ENCODE measurements at places on chromosomes 2 and 18.

DNA sequence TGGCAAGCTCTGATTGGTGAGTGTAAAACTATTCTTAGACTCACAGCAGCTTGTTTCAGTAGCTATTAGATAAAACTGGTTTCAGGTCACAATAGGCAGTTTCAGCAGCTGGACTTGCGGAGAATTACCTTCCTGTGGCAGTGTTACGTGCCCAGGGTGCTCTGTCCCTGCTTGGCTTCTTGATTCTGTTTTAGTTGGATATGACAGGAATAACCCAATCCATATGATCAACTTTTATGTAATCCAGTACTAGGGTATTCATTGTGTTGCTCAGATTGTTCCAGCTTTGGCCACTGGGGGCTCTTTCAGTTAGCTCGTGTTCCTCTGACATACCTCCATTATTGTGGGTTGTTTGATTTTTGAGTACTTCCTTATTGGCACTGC lies 43.1 kb downstream of the INPP4A start:
- DNase-seq, result no peak

- no peak for DNase-seq
Observed at GRCh38 chr2:46988230-46988629, 72.6 kb upstream of the MCFD2 start.

DNA sequence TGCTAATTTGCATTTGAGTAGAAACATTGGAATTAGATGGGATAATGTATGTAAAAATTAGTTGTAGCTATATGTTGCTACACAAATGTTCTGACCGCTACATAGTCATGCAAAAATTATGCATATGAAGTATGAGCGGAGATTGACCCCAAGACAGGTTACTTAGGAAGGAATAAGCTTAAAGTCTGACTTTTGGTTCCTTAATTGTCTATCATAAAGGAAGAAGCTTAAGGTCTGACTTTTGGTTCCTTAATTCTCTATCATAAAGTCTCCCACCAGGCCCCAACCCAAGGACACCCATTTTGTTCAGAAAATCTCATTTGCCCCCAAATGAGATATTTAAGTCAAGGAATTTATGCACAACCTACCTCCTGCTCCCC lies 106.5 kb downstream of the EVA1A start:
- no peak for DNase-seq

DNA sequence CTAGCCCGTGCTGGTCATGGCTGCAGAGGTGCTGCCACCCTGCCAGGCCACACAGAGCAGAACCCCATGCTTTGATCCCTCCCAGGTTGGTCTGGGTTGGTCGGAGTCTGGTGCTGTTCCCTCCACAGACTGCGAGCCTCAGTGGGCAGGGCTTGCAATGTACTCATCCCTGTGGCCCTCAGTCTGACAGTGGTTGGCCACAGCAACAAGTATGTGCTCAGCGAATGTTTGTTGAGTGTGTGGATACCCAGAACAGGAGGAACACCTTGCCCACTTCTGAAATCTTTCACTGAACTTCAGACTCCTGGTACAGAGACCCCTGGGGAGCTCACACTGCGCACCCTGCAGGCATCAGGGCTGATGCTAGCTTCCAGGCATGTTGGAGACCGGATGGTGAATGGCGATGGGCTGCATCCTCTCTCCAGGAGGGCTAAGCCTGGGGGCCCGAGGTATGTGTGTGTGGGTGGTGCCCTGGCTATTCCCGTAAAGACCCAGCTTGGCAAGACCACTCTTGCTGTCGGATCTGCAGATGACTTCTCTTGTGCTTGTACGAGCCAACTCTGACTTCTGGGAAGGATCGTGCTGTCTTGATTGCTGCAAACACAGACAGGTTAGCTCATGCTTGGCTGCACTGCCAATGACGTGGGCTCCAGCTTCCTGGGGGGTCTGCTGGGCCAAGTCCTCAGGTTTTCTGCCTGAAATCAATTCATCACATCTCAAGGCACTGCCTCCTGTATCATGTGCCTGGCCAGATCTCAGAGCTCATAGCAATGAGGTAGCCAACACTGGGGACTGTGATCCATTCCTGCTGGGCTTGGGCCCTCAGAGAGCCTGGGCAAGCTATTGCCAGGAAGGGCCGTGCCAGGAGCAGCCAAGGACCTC lies 43.7 kb downstream of the RHOB start:
- peak; percentile 13 for DNase-seq

DNA sequence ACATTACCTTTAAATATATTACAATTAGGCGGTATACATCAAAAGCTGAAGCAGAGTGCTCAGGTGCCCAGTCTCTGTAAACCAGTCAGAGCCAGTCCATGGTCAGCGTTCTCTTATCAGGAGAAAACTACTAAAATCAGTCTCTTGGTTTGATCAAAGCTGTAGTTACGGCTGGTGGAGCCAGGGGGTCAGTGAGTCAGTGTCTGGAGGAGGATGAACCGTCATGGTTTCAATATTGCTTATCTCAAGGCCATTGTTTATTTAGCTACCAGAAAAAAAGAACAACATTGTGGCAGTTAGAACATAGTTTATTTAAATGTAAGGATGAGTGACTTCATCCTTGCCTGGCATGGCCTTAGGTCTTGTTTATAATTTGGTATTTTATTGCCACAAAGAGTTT lies 71.3 kb upstream of the NYAP2 start:
- no peak for DNase-seq

GRCh38 chr2:136245211-136245610 lies 127.3 kb upstream of the CXCR4 start:
- DNase-seq, result no peak

- DNase-seq, result no peak
Observed at GRCh38 chr2:162070228-162070936, 3.6 kb downstream of the DPP4 start.

DNA sequence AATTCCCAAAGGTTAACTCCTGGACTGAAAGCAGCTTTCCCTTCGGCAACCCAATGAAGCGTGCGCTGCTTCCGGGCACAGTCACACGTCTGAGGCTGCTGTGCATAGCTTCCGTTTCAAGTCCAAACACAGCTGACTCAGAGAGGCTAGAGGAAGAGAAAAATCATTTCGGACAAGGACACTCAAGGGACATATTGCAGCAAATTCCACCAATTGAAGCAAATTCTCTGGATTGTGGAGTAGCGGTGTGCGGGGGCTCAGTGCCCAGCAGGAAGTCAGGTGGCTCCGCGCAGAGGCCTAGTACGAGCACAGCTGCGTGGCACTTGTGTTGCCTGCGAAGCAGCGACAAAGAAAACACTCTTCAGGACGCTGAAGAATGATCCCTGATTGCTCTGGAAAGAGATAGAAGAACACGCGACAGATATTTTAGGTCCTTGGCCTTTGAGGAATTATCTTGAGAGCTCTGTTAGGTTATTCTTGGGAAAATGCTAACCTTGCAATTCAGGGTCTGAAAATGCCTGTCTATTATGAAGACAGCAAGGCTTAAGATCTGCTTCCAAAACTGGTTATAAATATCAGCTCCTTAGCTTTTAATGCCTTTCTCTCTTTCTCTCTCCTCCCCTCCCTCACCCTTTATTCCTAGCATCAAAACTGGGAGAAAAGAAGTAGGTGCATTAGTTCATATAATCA lies 352.6 kb upstream of the DLGAP1 start:
- no peak for DNase-seq

- DNase-seq, result no peak
Observed at GRCh38 chr2:226550801-226551200, 248.8 kb downstream of the IRS1 start.

- no peak for DNase-seq
Observed at GRCh38 chr2:72828840-72829507, 3.1 kb upstream of the EXOC6B start.

DNA sequence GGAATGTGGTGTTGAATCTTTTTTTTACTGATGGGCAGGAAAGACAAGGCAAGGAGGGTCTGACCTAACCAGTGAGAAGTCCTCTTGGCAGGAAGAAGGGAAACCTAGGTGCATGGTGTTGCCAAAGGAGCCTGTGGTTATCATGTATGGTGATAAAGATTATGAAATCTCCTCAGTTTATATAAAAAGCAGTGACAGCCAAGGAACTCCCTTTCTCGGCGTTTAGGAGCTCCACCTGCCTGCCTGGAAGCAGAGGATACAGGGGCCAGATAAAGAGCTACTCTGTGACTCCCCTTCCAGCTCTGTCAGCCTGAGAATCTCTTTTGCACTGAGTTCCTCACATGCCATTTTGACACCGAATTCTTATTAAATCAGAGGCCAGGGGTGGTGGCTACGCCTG lies 26.1 kb downstream of the COLEC12 start:
- no peak for DNase-seq

DNA sequence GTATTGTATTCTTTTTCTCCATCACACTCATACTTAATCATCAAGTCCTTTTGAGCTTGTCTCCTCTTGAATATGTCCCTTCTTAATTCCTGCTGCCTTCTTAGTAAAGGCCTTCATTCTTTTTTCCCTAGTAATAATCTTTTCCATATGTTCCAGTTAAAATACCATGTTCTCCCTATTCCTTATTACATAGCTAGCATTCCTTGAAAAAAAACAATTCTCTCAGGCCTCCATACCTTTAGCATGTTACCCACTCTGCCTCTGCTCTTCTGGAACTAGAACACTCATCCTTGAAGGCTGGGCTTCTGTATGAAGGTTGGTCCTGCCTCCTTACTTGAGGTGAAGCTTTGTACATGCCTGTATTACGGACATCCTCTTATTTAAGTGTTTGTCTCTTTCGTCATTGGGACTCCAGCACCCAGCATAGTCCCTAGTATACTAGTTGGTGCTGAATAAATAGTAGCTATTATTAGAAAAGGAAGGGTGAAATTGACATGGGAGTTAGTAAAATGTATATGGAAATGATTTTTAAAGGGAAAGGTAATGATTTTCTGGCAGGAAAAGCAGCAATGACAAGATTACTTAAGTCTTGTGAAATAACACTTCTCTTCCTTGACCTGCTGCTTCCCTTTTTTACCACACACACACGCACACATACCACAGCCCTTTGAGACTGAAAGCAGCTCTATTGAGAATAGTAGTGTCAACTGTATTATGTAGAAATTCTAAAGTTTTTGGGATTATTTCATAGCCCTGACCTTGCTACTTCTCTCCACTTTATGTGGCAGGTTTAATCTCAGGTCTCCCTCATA lies 45.6 kb downstream of the REL start:
- no peak for DNase-seq

DNA sequence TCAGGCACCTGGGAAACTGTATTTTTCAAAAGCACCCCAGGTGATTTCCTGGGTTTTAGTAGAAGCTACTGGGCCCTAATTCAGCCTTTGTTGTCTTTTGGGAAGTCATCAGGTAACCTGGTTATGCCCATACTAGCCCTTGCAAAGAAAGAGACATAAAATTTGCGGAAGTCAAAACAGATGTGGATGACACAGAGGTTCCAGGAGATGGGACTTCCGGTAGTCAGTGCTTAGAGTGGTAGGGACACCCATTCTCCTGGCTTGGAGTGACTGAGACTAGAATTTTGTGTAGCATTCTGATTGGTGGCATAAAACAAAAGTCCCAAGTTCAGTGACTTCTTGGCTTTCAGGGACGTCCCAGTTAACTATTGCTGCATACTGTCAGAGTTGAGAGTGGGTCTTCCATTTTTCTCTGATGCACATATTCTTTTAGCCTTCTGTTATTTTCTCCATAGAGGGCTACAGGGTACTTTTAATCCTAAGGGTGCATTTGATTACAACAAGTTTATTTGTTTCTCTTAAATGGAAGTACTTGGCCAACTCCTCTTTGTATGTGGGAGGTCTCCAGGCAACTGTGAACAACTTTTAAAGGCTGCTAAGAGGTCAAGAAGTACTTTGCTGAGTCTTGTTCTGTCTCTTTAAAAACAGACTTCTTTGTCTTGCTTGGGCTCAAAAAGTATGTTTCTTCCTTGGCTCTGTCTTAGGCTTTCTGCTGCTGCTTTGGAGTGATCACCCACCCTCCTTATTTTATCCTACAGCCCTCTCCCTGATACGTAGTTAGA lies 8.8 kb downstream of the NAB1 start:
- no peak for DNase-seq

GRCh38 chr2:57821088-57821487 lies 225.5 kb upstream of the VRK2 start:
- DNase-seq, result no peak

GRCh38 chr2:194591192-194591591 lies 1065.8 kb upstream of the SLC39A10 start:
- no peak for DNase-seq

DNA sequence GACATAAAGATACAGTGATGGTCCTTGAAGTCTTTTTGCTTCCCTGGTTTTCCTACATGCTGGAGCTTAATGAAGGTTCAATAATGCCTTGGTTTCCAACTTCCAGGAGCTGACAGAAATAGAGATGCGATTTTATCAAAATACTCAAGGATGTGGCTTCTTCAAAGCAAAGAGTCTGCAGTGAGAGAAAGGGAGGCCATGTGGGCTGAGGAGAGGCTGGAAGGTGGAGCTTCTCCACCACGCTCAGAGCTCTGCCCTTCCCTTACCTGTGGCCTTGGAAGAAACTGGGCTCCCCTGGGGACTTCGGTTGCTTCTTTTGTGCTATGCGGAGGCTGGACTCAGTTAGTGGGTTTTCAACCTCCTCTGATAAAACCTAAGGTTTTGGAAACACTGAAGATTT lies 175.0 kb upstream of the APCDD1 start:
- DNase-seq, result no peak

DNA sequence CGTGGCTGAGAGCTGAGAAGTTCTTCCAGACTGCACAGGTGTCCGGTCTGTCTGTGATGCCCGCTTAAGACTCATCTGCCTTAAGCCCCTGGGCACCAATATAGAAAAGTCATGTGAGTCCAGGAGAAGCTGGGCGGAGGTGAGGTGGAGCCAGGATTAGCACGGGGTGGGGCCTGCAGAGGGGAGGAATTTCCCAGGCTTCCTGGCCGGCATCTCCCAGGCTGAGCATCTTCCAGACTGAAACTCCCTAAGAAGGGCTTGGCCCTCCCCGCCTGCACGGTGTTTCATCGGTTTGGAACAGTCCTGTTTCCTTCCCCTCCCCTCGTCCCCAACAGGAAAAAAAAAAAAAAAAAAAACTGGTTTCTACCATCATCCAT lies 270.3 kb downstream of the ATAD2B start:
- no peak for DNase-seq

DNA sequence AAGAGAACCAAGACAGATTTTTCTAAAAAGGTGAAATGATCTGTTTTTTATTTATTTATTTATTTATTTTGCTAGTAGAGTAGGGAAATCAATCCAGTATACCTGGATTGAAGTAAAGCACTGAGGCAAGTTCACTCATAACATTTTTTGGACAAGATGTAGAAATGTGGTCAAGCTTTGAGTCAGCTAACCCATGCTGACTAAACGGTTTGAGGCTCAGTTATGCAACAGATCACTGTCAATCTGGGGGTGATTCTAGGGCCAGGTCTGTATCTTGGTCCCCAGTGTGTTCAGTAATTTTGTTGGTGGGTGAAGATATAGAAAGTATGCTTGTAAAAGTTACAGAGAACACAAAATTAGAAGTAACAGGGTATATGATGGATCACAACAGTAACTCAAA lies 60.2 kb downstream of the RMDN2 start:
- no peak for DNase-seq

DNA sequence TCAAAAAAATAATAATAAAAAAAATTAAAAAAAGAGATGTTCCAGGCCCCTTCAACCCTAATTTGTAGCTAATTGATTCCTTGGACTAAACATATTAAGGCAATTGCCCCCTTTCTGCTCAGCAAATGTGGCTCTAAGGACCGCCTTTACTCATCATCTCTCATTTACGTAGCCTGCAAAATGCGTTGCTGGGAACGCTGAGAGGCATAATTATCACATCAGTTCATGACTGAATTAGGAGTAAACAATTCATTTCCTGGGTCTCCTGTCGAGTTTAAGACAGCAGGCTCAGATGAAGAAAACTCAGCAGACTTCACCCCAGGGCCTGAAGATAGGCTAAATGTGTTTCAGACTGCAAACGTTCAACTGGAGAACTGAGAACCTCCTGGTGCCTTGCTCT lies 413.5 kb downstream of the NBAS start:
- DNase-seq, result no peak
